Activated CD8-positive, alpha-beta memory T cell treated with anti-CD3 and anti-CD28 coated beads, Interleukin-2, amount 10 ng/mL, durations not matched to agents 7 days and 5 days (primary cell): ENCODE measurements at places on chromosomes 1 and 21. TPM values are rescaled to one million over a fixed set of nuclear protein-coding genes. Genes with fewer than 3 reads are reported as not detected.

DNA sequence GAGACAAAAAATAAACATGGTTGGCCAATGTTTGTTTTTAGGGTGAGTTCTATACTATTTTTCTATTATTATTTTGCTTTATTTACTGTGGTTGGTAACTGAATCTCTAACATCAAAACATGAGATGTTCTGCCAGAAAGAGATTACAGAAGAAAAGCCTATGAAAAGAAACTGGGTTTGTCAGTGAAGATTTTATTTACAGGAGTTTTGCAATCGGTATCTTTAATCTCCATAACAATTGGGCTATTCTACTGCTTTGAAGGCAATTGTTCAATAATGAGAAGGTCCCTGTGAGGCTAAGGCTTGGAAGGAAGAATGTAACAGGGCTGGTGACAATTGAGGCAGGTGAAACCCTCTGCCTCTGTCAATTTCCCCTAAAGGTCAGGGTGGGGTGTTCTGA lies 155.5 kb downstream of the CLIC6 start:
- DNase-seq, result no peak
- no peaks in the 10 kb centered on the region for H3K27me3 ChIP-seq
- no peak overlapping the region for H3K27ac ChIP-seq
- peaks cover 47% of the 10 kb centered on the region for H3K36me3 ChIP-seq

DNA sequence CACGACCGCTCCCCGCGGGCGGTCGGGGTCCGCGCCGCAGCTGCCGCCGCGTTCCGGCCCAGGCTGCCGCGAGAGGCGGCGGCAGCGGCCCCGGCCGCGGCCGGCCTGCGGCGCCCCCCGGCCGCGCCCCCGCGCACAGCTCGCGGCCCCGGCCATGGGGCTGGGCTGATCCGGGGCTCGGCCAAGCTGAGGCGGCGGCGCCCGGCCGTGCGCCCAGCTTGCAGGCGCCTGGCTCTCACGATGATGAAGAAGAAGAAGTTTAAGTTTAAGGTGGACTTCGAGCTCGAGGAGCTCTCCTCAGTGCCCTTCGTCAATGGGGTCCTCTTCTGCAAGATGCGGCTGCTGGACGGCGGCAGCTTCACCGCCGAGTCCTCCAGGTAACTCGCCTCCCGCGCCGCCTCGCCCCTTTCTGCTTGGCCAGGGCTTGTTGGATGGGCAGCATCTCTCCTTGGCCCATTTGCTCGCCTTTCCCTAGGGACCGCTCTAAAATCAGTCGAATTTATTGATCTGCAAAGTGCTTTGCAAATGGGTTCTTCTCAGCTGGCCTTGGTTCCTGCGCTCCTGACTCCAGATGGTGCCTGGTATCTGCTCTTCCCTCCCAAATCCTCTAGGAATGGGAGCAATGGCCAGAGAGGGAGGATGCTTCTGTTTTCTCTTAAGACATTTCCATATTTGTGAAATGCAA lies 431 bp downstream of the EEIG2 start:
- no peaks in the 10 kb centered on the region for H3K36me3 ChIP-seq
- peak; percentile 56 for DNase-seq
- H3K4me1 ChIP-seq, result peaks cover 43% of the 10 kb centered on the region
- H3K27me3 ChIP-seq, result no peaks in the 10 kb centered on the region

- no peaks in the 10 kb centered on the region for H3K36me3 ChIP-seq
- no peak overlapping the region for H3K27ac ChIP-seq
- peaks cover 6% of the 10 kb centered on the region for H3K4me1 ChIP-seq
- DNase-seq, result no peak
Measured at GRCh38 chr1:8238141-8239038, 79.5 kb upstream of the SLC45A1 start.

DNA sequence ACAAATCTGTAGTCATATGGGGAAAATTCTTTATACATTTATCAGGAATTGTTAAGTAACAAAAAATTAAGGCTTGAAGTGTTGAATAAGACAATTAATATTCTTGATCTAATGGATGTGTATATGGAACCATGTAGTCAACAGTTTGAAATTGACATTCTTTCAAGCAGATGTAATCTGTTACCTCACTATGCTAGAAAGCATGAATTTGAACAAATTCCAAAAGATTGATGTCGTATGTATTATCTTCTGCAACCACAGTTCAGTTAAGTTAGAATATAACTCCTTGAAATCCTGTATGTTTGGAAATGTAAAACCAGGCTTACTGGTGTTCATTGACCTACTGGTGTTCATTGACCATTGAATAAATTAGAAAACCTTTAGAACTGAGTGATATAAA lies 16.1 kb downstream of the CCDC18 start:
- peaks cover 11% of the 10 kb centered on the region for H3K4me1 ChIP-seq
- no peak overlapping the region for H3K27ac ChIP-seq
- peaks cover 57% of the 10 kb centered on the region for H3K36me3 ChIP-seq
- H3K4me3 ChIP-seq, result no peak overlapping the region
- no peaks in the 10 kb centered on the region for H3K27me3 ChIP-seq

DNA sequence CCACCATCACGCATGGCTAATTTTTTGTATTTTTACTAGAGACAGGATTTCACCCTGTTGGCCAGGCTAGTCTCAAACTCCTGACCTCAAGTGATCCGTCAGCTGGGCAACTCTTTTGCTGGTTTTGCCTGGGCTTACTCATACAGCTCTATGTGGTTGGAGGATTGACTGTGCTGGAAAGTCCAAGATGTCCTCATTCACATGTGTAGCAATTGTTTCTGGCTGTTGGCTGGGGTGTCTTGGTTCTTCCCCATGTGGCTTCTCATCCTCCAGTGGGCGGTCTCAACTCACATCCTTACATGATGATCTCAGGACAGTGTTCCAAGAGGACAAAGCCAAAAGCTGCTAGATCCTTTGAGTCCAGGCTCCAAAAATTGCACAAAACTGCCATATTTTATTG lies 53.3 kb downstream of the TEX35 start:
- no peak overlapping the region for H3K4me3 ChIP-seq
- H3K27me3 ChIP-seq, result no peaks in the 10 kb centered on the region
- H3K27ac ChIP-seq, result no peak overlapping the region
- no peaks in the 10 kb centered on the region for H3K36me3 ChIP-seq
- no peaks in the 10 kb centered on the region for H3K4me1 ChIP-seq
- DNase-seq, result no peak

- no peaks in the 10 kb centered on the region for H3K27me3 ChIP-seq
- H3K36me3 ChIP-seq, result peaks cover 30% of the 10 kb centered on the region
- peaks cover 33% of the 10 kb centered on the region for H3K4me1 ChIP-seq
- DNase-seq, result no peak
- peak overlapping the region; percentile 99 for H3K27ac ChIP-seq
- peak overlapping the region; percentile 94 for H3K4me3 ChIP-seq
Measured at GRCh38 chr1:150269451-150269850, 635 bp upstream of the APH1A start.

- H3K4me1 ChIP-seq, result peaks cover 7% of the 10 kb centered on the region
- peaks cover 17% of the 10 kb centered on the region for H3K27me3 ChIP-seq
- H3K4me3 ChIP-seq, result no peak overlapping the region
- H3K27ac ChIP-seq, result no peak overlapping the region
- no peak for DNase-seq
Measured at GRCh38 chr1:201721082-201722049, 107.6 kb upstream of the IPO9 start.

GRCh38 chr1:108610073-108610472 lies 50.2 kb downstream of the EEIG2 start:
- H3K27ac ChIP-seq, result no peak overlapping the region
- no peaks in the 10 kb centered on the region for H3K27me3 ChIP-seq
- H3K36me3 ChIP-seq, result peaks cover 7% of the 10 kb centered on the region
- no peak overlapping the region for H3K4me3 ChIP-seq

The OR2L8 gene
- total RNA-seq, result not detected

The SIPA1L2 gene
- 0.41 TPM for total RNA-seq

The LORICRIN gene
- total RNA-seq, result not detected

The FAM131C gene
- total RNA-seq, result 0.91 TPM

The FAM72B gene
- total RNA-seq, result 41.1 TPM

The SHE gene
- not detected for total RNA-seq

The CHRNB2 gene
- total RNA-seq, result not detected

The TIAM1 gene
- 18.8 TPM for total RNA-seq

The S100A1 gene
- total RNA-seq, result not detected
